ENCODE measurements at places on chromosomes 11 and 22. TPM values are rescaled to one million over a fixed set of nuclear protein-coding genes. Genes with fewer than 3 reads are reported as not detected.

Gene APOL4
- total RNA-seq, result 4.3 TPM

DNA sequence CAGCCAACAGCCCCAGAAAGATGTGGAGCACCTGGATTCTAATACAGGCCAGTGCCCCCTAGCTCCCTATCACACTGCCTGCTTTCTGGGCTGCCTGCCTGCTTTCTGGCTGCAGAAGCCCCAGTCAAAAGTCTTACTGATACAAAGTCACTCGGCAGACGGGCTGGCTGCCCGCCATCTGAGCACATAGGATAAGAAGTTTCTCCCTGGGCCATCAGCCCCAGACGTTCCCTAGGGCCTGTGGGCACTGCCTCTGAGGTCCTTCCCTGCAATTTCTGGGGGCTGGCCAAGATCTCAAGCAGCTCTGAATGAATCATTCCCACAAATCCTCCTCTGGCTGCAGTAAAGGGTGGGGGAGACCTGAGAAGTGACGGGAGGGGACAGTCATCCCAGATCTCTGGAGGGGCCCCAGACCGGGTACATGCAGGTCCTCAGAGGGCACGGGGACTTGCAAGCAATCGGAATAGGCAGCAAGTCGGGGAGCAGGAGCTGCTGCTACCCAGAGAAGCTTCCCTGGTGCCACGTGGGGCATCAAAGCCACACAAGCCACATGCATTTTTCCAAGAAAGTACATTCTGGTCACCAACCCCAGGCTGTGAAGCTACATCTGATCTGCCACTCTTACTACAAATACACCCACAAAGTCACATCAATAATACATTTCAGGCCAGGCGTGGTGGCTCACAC lies 4.7 kb downstream of the TPST2 start:
- no peak for DNase-seq

Gene C22orf42
- total RNA-seq, result not detected

GRCh38 chr22:35950262-35950661 lies 78.4 kb downstream of the RBFOX2 start:
- DNase-seq, result no peak

- DNase-seq, result no peak
These were observed 24.1 kb upstream of the CARS1 start for GRCh38 chr11:3081386-3081751.

DNA sequence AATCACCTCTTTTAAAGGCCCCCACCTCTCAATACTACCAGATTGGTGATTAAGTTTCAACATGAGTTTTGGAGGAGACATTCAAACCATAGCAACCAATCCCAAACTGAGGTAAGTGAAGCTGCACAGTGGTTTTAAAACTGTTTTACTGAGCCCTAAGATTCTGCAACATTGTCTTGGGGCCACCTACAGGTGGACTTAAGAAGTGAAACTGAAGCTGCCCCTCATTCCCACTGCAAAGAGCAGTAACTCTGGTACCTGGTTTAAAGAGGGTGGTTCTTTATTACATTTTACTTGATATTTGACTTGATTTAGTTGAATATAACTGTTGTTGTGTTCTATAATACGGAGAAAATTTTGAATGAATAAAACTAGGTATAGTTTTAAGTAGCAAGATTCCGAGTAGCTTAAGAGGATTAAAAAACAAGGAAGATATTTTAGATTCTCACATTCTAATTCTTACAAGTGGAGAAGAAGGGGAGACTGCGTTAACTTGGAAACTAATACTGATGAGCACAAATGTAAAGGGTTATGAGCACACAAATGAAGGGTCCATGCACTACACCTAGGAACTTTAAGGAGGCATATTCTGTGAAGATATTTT lies 26.7 kb downstream of the SYT9 start:
- DNase-seq, result peak; percentile 40

- DNase-seq, result no peak
These were observed 650.8 kb upstream of the KIRREL3 start for GRCh38 chr11:127651175-127651887.

- DNase-seq, result no peak
These were observed 27.0 kb downstream of the TCIRG1 start for GRCh38 chr11:68065841-68066240.

DNA sequence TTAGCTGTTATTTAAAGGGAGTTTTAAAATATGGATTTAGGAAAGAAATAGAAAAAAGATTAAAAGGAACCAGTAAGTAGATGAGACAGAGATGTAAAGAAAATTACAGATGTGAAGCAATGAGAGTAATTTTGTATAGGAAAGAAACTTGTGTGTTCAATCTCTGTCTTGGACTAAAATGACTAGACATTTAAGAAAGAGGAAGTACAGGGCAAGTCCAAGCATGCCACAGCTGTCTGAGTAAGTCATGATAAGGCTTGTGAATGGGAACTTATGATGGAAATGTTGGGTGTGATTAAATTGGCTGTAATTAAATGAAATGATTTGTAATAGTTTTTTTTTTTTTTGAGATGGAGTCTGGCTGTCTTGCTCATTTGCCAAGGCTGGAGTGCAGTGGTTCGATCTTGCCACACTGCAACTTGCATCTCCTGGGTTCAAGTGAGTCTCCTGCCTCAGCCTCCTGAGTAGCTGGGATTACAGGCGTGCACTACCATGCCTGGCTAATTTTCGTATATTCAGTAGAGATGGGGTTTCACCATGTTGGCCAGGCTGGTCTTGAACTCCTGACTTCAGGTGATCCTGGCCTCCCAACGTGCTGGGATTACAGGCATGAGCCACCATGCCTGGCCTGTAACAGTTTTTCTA lies 5.9 kb upstream of the ACY3 start:
- DNase-seq, result no peak

Measured in Calu3 (cell line).